ENCODE measurements at places on chromosomes 2 and 18.

DNA sequence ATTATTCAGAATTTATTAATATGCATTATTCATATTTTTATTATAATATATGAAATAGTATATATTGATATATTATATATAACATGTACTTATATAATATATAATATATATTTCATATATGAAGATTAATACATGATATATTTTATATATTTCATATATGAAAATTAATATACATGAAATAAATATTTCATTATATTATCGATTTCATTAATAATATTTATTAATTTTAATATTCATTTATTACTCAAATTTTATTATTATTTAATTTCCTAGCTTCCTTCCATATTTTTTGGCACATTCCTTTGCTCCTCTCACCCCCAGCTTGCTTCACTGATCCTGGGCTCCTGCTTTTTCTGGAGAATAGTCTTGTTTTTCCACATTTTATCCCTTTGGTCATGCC lies 29.7 kb downstream of the CD8B2 start:
- H3K27me3 ChIP-seq: no peaks in the 10 kb centered on the region
- H3K36me3 ChIP-seq: no peaks in the 10 kb centered on the region
- H3K4me3 ChIP-seq: no peak overlapping the region
- no peaks in the 10 kb centered on the region for H3K4me1 ChIP-seq
- H3K27ac ChIP-seq: no peak overlapping the region

DNA sequence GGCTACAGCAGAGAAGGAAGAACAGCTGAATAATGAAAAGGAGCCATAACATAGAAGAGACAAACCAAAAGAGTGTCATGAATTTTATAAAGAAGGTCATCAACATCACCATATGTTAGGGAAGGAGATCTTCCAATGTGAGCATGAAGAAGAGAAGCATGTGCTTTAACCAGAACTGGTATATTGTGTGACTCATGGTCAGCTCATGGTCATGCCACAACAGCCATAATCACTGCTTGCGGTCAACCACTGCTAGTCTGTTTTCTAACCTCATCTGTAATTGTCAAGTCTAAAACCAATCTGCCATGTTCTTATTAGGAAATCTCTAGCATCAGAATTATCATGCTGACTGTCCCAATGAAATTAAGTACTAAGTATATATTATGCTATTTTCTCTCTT lies 204.1 kb upstream of the VRK2 start:
- H3K36me3 ChIP-seq: no peaks in the 10 kb centered on the region
- peaks cover 2% of the 10 kb centered on the region for H3K27me3 ChIP-seq

GRCh38 chr2:207061181-207061580 lies 104.6 kb downstream of the KLF7 start:
- no peaks in the 10 kb centered on the region for H3K36me3 ChIP-seq
- DNase-seq: no peak
- no peak overlapping the region for H3K27ac ChIP-seq
- peaks cover 35% of the 10 kb centered on the region for H3K4me1 ChIP-seq

DNA sequence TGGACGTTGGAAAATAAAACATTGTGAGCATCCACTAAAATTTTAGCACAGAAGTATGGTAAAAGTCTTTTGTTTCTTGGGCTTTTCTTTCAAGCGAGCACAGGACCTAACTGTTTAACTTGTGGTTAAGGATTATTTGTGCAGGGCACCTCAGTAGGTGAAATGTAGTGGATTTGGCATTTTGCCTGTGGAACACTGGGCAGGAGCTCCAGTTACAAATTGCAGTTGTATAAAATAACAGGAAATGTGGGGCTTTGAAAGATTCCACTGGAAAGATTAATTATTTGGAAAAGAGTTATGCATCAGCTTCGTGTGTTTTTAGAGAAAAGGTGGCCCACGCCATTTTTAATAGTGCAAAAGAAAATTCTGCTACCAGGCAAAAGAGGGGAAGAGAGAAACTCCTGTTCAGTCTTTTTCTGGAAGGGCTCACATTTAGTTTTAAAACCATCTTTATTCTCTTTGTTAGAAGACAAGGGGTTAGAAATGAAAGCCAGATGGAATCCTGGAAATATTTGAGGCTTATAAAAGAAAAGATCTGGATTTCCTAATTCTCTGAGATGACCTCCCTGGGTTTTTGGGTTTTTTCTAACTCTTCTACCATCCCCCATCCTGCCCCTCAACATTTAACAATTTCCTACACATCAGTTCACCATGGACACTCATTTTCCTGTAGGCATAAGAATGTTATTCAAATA lies 144.3 kb upstream of the SERTAD2 start:
- no peak for DNase-seq
- H3K4me3 ChIP-seq: no peak overlapping the region
- no peaks in the 10 kb centered on the region for H3K36me3 ChIP-seq
- H3K27me3 ChIP-seq: no peaks in the 10 kb centered on the region

DNA sequence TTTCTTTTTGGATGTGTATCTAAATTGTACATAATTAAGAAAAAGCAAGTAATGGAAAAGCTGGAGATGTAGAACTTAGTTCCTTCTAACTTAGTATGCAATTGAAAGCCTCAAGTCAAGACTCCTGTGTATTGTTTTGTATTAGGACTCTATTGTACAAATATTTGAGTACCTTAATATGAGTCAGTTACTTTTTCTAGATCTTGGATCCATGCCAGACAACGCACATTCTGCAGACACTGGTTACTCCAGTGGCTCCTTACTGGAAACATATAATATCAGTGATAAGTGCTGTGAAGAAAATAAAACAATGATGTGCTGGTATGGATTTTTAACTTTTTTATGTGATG lies 1.5 kb downstream of the SLC39A10 start:
- no peak for DNase-seq
- H3K27ac ChIP-seq: peak overlapping the region; percentile 98
- H3K36me3 ChIP-seq: no peaks in the 10 kb centered on the region
- peak overlapping the region; percentile 98 for H3K4me3 ChIP-seq

DNA sequence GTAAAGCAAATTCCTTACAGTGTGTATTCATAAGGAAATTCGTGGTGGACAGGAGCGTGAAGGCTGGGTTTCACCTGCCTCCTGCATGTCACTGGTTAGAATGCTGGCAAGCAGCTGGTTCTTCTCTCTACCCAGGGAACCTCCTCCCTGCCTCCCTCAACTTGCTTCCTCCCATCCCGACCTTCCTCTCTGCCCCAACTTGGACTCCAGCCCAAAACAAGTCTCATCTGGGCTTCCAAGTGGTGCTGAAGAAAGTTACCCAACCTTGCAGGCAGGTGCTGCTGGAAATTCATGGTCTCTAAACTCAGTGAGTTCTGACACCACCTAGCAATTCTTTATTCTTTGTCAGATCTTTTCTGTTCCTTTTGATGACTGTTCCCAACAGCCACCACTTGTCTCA lies 184.5 kb downstream of the BCL2 start:
- H3K27ac ChIP-seq: no peak overlapping the region
- H3K4me1 ChIP-seq: peaks cover 4% of the 10 kb centered on the region
- no peak for DNase-seq
- no peaks in the 10 kb centered on the region for H3K36me3 ChIP-seq
- no peak overlapping the region for H3K4me3 ChIP-seq
- H3K27me3 ChIP-seq: no peaks in the 10 kb centered on the region

GRCh38 chr2:98881153-98881650 lies 54.8 kb downstream of the CRACDL start:
- no peaks in the 10 kb centered on the region for H3K36me3 ChIP-seq
- H3K4me1 ChIP-seq: peaks cover 10% of the 10 kb centered on the region
- no peaks in the 10 kb centered on the region for H3K27me3 ChIP-seq
- no peak for DNase-seq
- H3K27ac ChIP-seq: no peak overlapping the region

GRCh38 chr18:56945171-56946083 lies 201.5 kb upstream of the BOD1L2 start:
- H3K27me3 ChIP-seq: no peaks in the 10 kb centered on the region
- H3K4me1 ChIP-seq: peaks cover 9% of the 10 kb centered on the region
- H3K4me3 ChIP-seq: no peak overlapping the region
- no peak for DNase-seq
- no peak overlapping the region for H3K27ac ChIP-seq

DNA sequence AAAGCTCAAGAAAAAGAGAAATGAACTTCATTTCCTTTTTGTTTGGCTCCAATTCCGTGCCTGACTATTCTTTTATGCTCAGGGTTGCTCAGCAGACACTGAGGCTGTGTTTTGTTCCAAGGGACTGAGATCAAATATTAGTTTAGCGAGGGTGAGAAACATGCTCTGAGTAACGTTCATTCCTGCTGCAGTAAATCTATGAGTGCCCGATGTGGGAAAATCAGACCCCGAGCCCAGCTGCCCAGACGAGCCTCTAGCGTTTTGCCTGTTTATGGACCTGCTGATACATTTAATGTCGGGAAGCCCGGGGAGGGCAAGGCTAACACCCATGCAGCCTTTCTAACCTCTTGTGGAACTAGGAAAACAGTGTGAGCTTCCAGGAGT lies 119.2 kb downstream of the VAPA start:
- H3K27ac ChIP-seq: no peak overlapping the region
- H3K27me3 ChIP-seq: peaks cover 7% of the 10 kb centered on the region
- no peak for DNase-seq
- no peak overlapping the region for H3K4me3 ChIP-seq

DNA sequence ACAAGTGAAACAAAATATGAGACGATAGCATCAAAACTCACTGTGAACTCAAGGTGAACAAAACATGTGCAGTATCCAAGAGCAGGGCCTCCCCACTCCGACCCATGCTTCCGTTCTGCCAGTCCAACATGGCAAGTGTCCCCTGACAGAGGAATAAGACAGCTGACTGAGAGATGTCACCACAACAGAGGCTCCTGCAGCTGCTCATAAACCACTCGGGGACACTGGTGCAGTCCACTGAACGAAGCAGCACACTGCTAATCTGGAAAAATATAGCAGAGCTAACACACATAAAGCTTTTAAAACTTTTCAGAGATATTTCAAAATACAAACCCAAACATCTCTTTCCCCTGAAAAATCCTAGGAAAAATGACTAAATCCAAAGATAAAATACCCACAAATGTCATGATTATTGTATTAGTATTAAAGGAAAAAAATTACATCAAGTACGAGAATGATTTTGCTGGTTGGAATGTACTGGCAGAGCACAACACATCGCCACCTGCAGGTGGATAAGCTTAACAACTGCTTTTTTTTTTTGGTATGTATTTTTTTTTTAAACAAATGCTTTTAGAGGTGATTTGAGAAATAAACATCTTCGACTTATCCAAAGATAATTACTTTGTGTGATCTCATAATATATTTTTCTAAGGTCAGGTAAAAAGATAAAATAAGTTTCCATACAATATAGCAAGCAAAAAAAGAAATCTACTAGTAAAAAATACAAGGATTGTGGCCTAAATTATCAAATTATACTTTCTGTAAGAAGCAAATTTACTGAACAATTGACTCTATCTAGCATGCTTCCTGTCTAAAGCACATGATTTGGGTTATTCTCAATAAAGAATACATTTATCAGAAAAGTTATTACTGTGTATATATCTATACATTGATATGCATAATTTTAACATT lies 18.6 kb downstream of the THADA start:
- no peak overlapping the region for H3K27ac ChIP-seq
- DNase-seq: no peak
- H3K36me3 ChIP-seq: no peaks in the 10 kb centered on the region
- H3K4me3 ChIP-seq: no peak overlapping the region
- no peaks in the 10 kb centered on the region for H3K27me3 ChIP-seq

GRCh38 chr2:44596537-44597320 lies 235.0 kb downstream of the CAMKMT start:
- H3K36me3 ChIP-seq: no peaks in the 10 kb centered on the region
- no peak for DNase-seq
- H3K4me1 ChIP-seq: peaks cover 9% of the 10 kb centered on the region
- H3K4me3 ChIP-seq: no peak overlapping the region
- peak overlapping the region; percentile 41 for H3K27ac ChIP-seq
- peaks cover 2% of the 10 kb centered on the region for H3K27me3 ChIP-seq

DNA sequence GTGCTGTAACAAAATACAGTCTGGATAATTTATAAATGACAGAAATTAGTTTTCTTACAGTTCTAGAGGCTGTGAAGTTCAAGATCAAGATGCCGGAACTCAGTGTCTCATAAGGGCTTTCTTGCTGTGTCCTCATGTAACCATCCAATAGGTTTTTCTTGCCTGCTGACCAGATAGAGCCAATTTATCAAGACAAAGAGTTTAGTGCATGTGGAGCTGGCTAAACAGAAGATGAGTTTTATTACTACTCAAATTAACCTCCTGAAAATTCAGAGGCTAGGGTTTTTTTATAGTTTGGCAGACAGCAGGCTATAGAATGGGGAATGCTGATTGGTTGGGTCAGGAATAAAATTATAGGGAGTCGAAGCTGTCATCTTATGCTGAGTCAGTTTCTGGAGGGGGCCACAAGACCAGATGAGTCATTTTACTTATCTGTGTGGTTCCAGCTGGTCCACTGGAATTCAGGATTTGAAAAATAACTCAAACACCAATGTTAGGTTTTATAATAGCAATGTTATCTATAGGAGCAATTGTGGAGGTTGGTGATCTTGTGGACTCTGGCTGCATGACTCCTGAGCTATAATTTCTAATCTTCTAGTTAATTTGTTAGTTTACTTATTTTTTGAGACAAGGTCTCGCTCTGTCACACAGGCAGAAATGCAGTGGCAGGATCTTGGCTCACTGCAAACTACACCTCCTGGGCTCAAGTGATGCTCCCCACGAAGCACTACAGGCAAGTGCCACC lies 3.2 kb upstream of the PDK1 start:
- H3K36me3 ChIP-seq: peaks cover 8% of the 10 kb centered on the region
- peaks cover 3% of the 10 kb centered on the region for H3K27me3 ChIP-seq
- H3K27ac ChIP-seq: no peak overlapping the region
- DNase-seq: no peak
- H3K4me3 ChIP-seq: no peak overlapping the region
- peaks cover 2% of the 10 kb centered on the region for H3K4me1 ChIP-seq

DNA sequence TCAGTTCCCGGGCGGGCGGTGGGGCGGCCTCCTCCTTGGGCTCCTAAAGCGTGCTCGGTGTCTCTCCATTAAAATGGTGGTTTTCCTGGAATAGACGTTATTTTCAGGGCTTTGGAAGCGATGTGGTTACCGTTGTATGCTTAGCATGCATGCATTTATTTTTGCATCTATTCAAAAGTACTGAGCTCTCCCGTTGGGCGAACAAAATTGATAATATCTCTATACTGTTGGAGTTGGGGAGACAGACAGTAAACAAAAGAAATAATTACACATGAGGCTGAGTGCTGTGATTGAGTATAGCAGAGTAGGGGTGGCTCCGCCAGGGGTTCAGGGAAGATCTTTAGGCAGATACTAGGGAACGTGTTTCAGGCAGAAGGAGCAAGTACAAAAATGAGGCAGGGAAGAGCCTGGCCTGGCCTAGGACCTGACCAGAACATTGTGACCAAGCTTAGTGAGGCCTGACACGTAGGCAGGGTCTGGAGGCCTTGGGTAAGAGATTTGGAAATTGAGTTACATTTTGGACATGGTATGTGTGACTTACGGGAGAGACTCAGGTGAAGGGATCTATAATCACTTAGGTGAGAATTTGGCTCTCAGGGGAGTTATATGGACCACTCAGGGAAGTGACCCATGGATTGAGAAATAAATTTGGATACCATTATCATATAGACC lies 674 bp downstream of the NCAPH start:
- H3K27me3 ChIP-seq: peaks cover 3% of the 10 kb centered on the region
- H3K4me3 ChIP-seq: peak overlapping the region; percentile 90
- H3K36me3 ChIP-seq: no peaks in the 10 kb centered on the region
- DNase-seq: no peak
- H3K27ac ChIP-seq: peak overlapping the region; percentile 83

GRCh38 chr2:65626831-65627230 lies 194.4 kb upstream of the SPRED2 start:
- H3K27ac ChIP-seq: no peak overlapping the region
- no peak overlapping the region for H3K4me3 ChIP-seq
- no peak for DNase-seq
- no peaks in the 10 kb centered on the region for H3K36me3 ChIP-seq
- H3K4me1 ChIP-seq: peaks cover 5% of the 10 kb centered on the region
- peaks cover 5% of the 10 kb centered on the region for H3K27me3 ChIP-seq
